ENCODE measurements at places on chromosomes 12 and 14.
A peak's percentile ranks its signal among the peaks of the same experiment; 100 is the strongest.

DNA sequence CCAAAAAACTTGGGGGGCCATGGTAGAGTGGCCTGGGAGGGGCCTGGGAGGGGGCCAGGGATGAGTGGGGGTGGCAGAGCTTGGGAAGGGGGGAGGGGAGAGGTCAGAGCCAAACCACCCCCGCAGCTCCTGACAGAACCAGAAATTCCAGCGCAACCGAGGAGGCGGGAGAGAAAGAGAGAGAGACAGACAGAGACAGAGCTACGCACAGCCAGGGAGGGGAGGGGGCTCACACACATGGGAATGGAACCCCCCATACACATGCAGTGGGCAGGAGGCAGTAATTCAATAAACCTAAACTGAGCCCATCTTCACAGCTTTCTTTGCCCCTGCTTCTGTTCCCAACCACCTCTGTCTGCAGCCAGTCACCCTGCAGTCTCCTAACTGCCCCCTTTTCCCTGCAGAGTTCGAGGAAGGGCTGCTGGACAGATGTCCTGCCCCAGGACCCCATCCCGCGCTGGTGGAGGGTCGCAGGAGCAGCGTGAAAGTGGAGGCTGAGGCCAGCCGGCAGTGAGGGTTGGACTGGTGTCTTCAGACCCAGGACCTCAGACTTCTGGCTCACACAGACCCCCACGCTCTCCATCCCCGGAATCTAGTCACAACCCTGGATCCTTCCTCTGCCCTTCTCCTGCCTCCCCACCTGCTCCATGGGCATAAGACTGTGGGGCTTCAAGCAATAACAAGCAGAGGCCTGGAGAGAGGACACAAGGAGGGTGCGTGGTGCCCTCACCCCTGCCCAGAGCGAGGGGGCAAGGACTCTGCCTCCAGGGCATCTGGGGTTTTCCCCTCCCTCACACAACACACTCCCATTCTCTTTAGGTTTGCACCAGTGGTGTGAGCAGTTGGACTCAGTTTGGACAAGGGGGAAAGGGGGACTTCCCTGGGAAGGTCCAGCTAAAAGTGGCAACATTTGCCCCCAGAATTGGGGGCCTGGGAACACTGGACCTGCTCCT, 5.6 kb downstream of the NAB2 start:
- DNase-seq: no peak

DNA sequence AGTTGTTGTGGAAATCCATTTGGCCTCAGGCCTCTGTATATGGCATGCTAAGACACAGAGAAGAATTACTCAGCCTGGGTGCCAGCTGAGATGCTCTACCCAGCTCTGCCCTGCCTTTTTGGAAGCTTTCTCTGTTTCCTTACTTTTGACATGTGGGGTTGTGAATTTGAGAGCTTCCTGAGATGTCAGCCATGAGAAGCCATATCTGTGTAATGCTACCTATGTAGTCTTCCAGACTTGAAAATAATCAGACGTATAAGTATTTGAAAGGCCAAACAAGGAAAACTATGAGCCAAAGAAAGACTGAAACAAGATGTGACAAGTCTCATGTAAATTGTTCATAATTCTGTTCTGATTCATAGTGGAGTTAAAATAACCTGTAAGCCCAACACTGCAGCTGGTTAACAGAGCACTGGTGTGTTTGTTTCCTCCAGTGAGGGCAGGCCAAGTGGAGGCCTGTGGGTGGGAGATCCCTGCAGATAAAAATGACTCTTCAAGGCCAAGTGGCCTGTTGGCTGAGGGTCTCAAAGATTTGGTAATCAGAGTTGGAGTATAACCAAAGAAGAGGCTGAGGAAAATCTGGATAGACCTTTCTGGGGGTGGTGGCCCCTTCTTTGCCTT, 94.0 kb downstream of the TMX1 start:
- no peak for DNase-seq

DNA sequence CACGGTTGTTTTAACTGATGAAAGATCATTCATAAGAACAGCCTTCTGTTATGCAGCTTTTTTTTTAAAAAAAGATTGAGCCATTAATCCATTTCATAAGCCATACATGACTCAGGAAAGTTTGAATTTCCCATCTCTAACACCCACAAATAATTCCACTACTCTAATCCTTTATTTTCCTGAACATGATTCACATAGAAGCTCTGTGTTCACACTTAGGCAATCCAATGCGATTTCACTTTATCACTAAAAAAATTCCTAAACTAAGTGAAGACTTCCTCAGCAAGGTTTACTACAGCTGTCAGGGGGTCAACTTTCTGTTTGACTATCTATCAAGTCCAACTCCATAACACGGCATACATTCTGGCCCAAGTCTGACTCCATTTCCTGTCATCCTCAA, 25.9 kb downstream of the PKP2 start:
- no peak for DNase-seq

DNA sequence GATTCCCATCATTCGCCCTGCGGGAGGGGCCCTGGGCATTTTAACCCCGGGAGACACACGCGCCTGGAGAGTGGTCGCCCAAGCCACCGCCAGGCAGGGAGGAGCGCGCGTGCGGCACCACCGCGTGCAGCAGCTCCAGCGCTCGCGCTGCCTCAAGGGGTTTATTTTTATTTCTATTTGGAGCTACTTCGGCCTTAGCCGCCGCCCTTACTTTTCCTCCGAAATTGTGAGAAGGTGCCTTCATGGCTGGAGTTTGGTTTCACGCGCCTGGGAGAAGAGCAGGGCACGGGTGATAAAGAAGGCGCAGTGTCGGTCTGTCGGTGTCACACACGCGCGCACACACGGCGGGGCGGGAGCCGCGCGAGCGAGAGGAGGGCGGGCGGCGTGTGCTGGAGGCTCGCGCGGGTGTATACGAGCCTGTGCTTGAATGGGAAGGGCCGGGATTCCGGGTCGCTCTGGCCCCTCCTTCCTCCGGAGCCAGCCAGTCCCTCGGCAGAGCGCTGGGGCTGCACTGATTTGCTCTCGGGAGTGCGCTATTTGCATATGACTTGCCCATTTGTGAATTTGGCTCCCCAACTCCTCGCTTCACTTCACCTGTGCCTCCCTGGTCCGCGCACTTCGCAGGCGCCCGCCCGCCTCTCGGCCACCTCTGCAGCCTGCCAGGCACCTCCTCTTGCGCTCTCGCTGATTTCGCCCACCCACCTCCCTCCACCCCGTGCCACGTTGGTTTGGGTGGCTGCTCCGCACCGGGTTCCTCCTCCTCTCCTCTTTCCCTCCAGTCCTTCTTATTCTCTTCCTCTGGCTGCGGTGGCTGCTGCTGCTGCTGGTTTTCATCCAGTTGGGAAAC, 932.3 kb downstream of the DIO2 start:
- DNase-seq: peak; percentile 54

DNA sequence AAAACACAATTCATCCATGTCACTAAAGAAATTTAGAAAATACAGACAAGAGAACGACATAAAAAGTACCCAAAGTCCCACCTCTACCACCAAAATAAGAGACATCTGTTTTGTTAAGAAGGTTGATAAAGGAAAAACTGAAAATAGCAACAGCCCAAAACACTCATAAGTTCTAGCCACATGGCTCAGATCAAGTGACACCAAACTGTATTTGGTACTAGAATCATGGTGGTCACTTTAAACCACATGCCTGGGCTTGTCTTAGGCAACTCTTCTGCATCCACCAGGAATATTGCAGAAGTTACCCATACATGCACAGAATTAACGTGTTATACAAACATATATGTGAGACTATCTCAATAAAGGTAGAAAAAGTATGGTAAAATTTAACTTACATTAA, 78.2 kb upstream of the GTF2A1 start:
- DNase-seq: no peak
